ENCODE measurements at places on chromosomes 2 and 18.

DNA sequence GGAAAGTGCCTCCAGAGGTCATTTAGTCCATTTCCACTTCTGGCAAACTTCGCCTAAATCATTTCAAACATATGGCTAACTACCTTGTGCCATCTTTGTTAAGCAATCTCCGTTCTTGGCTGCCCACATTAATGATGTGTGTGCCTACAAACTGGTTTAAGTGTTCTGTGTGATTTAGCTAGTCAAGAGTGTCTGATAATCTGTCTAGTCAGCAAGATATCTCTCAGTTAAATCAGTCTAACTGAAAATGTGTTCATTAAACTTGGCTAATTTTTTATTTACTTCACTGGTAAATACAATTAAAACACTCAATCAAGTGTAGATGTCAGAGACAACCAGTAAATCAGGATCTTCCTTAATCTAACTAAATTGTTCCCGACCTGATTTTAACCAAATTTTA, 352.4 kb downstream of the ERBB4 start:
- no peak for DNase-seq

DNA sequence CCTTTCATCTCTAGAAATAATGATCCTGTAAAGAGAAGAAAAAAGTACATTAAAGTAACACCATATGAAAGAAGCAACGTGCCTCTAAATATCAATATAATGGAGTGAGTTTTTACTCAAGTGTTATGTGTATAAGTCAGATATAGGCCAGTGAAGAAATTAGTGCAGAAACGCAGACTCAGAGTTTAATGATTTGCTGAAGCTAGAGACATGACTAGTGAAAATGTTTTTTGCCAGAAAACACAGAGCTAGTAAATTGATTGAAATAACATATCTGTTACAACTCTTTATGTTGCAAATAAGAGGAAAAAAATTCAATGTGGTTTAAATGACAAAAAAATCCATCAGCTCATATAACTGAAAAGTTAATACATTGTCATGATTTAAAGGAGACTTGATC, 217.2 kb upstream of the NXPH2 start:
- DNase-seq = no peak

GRCh38 chr2:27925766-27926472, 35.4 kb downstream of the BABAM2 start:
- no peak for DNase-seq

GRCh38 chr2:126444512-126444911, 211.4 kb upstream of the GYPC start:
- no peak for DNase-seq

- DNase-seq = no peak
Measured at GRCh38 chr2:45305599-45305998, 296.3 kb upstream of the SIX2 start.

DNA sequence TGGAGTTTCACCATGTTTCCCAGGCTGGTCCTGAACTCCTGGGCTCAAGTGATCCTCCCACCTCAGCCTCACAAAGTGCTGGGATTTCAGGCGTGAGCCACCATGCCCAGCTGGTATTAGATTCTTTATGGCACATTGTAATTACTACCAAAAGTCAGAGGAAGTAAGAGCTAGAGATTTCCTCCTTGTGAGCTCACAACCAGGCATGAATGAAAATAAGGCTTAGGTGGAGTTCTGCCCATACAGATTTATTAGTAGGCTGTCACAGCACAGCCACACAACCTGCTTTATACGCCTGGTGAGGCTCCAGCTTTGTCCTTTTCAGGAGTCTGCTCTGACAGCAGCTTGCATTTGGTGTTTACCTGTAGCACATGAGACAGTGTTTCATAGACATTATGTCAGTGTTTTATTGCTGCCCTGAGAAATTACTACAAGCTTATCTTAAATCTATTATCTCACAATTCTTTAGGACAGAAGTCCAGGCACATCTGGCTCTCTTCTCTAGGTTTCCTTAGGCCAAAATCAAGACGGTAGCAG, 156.6 kb downstream of the TANC1 start:
- DNase-seq = no peak

DNA sequence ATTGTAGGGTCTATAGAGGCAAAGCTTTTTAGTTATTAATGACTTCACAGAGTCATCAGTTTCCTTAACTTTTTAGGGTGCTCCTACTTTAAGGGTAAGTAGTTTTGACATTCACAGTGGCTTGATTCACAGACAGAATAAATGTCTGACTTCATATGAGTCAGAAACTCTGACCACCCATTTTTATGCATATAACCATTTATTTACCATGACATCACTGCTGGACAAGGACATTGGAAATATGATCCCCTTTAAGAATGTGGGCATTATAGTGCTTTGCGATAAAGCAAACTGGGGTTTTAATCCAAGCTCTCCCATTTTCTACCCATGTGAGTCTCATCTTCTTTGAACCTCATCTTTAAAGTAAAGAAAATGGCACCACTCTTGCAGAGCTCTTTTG, 162.0 kb upstream of the MC4R start:
- no peak for DNase-seq

DNA sequence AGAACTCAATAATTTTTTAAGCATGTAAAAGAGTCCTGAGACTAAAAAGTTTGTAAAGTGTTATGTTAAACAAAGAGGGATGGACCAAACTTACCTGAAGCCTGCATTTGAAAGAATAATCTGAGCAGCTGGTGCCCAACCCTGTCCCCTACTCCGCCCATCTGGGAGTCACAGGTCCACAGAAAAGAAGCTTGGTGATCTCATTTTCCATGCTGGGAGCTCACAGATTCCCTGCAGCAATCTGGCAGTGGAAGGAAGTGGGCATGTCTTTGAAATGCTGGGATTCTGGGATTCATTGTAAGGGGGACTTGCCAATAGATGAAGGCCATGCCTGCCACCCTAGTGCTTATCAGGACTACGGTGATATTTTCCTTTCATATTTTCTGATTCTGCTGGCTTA, 17.9 kb downstream of the CDH2 start:
- no peak for DNase-seq

DNA sequence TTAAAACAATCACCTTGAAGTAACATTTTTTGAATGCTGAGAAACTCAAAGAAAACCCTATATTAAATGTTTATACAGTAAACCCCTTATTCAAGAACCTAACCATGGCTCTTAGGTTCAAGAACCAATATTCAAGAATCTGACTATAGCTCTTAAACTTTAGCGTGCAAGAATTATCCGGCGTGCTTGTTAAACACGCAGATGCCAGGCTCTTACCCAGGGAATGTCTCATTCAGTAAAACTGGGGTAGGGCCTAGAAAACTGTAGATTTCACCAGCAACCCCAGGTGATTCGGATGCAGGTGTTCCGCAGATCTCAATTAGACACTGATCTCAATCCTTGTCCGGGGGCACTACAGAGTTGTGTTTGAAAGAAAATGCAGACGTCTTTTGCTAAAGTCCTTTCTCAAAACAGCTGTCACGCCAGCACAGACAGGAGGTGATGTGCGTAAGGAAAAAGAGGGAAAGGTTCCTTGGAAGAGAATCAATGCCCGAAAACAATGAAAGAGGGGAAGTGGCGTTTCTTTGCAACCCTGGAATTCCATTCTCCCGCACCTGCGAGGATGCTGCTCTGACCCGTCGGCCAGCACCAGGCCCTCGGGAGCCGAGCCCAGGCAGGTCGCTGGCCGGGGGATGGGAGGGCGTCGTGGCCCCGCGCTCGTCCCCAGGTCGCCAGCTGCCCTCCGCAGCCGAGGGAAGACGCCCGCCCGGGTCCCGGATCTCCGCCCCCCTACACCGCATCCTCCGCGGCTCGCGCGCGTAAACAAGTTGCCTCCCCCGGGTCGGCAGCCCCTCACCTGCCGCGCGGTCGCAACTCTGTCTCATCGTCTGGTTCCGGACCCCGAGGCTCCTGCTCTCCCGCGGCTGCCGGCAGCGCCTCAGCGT, 851 bp downstream of the EIF2AK3 start:
- DNase-seq = peak; percentile 70

DNA sequence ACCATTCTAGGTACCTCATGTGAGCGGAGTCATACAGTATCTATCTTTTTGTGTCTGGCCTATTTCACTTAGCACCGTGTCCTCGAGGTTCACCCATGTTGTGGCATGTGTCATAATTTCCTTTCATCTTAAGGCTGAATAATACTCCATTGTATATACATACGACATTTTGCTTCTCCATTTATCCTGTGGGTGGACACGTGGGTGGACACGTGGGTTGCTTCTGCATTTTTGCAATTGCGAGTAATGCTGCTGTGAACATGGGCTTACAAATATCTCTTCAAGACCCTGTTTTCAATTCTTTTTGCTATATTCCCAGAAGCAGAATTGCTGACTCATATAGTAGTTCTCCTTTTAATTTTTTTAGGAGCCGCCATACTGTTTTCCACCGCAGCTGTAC, 243.6 kb upstream of the EPAS1 start:
- DNase-seq = no peak

GRCh38 chr2:127014630-127015029, 92.3 kb downstream of the BIN1 start:
- DNase-seq = no peak

Measured in Karpas-422 (cell line).